ENCODE measurements at places on chromosomes 11 and 22.

- no peak for DNase-seq
Measured at GRCh38 chr11:32100495-32100894, 9.6 kb downstream of the RCN1 start.

DNA sequence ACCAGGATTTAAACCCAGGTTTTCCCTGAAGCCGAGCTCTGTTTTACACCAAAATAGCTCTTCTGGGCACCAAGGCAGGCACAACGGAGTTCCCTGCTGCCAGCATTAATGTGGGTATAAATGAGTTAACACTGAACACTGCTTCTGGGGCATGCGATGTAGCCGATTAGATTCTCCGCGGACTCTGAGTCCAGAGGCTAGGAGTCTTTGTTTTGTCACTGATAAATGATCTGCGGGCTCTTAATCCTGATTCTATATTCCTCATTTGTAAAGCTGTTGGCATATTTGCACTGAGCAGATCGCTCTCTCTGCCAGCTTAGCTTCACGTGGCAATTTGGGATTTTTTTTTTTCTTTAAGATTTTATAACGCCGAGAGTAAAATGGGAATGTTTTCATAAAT, 16.8 kb upstream of the LDLRAD3 start:
- no peak for DNase-seq

GRCh38 chr11:69151836-69152235, 3.9 kb upstream of the SMIM38 start:
- DNase-seq = no peak

DNA sequence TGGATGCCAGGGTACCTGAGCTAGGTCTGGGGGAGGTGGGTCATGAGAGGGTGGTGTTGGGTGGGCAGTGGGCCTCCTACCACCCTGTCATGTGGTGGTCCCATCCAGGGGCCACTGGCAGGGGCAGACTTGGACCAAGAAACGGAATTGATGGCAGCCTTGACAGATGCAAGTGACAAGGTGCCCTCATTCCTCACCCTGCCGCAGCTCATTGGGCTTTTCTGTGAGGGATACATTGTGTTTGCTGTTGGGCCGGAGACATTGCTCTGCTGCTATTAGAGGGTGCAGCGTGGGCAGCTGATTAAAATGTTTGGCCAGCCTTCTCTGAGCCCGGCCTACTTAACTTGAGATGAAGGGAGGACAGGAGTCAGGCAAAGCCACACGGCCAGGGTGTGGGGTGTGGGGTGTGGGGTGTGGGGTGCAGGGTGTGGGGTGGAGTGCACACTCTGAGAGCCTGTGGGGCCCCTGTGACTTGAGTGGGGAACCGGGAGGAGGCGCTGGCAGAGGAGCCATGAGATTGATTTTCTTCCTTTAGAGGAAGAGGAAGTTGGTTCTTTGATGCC, 351.5 kb downstream of the TBC1D22A start:
- DNase-seq = no peak

GRCh38 chr11:67651976-67652781, 1.6 kb upstream of the ACY3 start:
- DNase-seq = no peak

DNA sequence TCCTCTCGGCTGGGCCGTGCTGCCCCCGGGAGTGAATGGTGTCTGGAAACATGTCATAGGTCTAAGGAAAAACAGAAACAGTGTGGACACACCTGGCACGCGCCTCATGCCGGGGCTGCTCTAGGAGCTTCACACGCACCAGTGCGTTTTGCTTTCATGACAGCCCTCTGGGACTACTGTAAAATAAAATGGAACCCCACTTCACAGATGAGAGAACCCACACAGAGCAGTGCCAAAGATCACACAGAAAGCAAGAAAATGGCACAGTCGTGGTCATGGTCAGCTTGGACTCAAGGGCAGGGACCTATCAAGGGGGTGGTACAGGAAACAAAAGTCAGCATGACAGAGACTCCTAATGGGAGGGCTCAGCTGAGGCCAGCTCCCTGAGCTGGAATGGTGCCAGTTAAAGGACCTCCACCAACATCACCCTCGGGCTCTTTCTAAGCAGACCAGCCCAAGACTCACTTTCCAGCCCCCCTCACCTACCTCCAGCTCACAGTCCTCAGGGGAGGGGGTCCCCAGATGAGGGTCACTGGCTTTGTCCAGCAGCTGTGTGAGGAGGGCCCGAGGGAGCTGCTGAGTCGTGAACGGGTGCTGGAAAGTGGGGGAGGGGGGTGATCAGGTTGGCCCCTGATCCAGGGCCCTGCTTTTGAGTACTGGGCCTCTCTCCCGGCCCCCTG, 3.3 kb downstream of the MAP4K2 start:
- DNase-seq = no peak

DNA sequence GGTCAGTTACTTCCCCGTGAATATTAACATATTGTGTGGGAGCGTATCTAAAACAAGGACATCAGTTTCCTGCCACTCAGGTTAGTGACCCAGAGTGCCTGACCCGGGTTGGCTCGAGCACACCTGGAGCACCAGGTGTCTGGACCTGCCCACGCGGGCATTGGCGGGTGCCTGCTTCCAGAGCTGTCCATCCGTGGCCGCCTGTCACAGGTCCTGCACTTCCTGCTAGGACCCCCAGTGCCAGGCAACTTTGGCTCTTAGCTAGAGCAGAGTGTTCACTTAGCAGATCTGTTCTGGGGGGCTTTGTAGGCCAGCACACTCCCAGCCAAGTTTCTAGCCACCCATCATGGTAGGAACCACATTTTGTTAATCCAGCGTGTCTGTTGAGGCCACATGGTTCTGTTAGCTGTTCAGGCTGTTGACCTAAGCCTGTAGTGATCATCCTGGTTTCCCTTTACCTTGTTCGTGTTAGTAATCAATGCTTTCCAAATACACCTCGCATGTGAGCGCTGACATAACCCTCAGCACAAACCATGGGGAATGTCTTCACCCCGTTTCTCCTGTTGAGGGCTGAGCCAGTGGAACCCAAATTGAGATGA, 29.5 kb downstream of the MOV10L1 start:
- DNase-seq = no peak

DNA sequence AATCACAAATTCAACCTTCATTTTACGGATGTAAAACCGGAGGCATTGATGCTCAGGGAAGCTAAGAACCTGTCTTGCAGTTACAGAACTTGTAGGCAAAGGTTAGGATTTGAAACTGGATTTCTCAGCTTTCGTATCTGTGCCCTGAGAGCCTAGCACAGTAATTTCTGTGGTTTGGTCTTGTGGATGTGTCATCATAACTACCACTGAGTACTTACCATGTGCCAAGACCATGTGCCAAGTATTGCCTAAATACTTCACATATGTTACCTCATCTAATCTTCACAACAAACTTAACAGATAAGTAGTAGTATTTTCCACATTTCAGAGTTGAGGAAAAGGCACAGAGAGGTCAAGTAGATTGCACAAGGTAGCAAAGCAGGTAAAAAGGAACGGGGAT, 140.7 kb downstream of the NXPE2 start:
- DNase-seq = no peak

DNA sequence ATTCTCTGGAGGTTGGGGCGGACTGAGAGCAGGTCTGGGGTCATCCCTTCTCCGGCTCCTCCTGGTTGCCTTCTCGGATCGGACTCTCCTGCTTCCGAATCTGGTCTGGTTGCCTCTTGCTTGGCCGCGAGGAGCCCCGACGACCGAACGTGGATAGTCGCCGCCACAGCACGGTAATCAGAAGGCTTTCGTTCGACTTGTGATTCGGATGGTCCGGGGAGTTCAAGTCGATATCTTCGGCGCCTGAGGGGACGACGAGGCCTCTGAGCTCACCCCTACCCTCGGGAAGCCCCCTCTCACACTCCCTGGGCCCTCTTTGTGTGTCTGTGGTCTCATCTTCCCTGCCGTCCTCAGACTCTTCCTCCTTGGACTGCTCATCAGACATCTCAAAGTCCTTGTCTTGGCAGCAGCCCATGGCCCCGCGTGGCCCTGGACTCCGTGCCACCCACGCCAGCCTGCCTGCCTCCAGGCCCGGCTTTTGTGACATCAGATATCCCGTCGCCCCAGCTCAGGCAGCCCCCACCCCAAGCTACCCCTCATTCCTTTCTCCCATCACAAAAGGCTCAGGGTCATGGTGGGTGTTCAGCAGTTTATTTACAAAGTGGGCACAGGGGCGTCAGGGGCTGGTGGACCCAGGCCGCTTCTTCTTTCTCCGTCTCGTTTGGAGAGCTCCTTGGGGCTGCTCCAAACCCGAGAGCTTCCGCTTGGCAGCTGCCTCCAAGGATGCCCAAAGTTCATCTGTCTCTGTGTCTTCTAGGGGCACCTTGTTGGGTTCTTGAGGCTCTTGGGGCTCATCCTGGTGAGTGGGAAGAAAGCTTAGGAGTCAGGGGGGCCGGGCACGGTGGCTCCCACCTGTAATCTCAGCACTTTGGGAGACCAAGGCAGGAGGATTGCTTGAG, at the start of gene TEX54:
Gene TEX54, minus strand, starts transcription at position 506 of the 899 bp plus-strand sequence.
- DNase-seq = no peak

- DNase-seq = no peak
Measured at GRCh38 chr11:72001834-72002591, 3.3 kb downstream of the IL18BP start.

DNA sequence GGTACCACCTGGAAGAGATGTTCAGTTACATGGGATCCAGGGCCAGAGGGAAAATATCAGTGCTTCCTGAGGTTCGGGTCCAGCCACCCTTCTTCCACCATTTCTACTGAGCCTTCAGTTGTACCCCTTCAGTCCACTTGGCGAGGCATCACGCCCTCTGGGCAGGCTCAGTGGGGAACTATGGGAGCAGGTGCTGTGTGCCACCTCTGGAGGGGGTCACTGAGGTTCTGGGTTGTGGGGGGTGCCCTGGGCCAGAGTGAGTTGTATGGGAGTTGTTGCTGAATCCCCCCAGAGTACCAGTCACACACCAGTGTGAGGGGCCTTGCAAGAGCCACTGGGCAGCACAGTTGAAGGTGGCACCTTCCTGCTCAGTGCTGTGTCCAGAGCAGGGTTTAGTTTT, 2.7 kb upstream of the SREBF2 start:
- no peak for DNase-seq

DNA sequence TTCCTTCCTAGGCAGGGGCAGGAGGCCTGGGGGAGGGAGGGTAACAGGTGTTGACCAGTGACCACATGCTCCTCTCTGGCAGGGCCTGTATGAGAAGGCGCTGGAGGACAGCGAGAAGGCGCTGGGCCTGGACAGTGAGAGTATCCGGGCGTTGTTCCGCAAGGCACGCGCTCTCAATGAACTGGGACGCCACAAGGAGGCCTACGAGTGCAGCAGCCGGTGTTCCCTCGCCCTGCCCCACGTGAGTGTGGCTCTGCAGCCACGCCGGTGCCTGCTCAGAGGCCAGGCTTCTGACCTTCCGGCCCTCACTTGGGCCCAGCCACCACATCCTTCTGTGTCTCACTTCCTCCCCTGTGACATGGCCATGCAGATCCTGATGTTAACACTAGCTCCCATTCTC, 25.8 kb downstream of the ZC3H7B start:
- DNase-seq = no peak

- DNase-seq = no peak
Measured at GRCh38 chr11:65341856-65342255, 8.2 kb downstream of the DPF2 start.

- no peak for DNase-seq
Measured at GRCh38 chr22:45832959-45833580, 143.9 kb downstream of the WNT7B start.

GRCh38 chr11:128421577-128422330, 165.6 kb downstream of the ETS1 start:
- no peak for DNase-seq

GRCh38 chr22:29145321-29146072, 60.2 kb upstream of the EMID1 start:
- no peak for DNase-seq

DNA sequence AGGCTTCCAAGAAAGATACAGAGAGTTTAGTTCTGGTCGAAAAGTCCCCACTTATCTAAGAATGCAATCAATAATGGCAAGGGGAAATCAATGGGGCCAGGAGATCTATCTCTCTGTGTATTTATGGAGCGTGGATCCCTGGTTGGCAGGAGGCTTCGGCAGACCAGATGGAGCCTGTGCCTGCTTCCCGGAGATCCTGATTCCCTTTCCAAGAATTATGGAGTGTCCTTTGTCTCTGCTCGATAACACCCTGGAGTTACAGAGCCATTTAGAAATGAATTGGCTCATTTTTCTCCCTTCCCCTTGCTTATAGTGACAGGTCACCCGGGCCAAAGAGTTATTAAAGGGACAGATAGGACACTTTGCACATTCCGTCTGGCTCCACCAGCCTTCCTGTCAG, 92.4 kb downstream of the ISX start:
- no peak for DNase-seq

All from activated T-cell treated with anti-CD3 and anti-CD28 coated beads for 24 hours (primary cell).